ENCODE measurements at places on chromosomes 5 and 9.

- no peak for DNase-seq
Observed at GRCh38 chr5:1929108-1929991, 46.6 kb upstream of the IRX4 start.

DNA sequence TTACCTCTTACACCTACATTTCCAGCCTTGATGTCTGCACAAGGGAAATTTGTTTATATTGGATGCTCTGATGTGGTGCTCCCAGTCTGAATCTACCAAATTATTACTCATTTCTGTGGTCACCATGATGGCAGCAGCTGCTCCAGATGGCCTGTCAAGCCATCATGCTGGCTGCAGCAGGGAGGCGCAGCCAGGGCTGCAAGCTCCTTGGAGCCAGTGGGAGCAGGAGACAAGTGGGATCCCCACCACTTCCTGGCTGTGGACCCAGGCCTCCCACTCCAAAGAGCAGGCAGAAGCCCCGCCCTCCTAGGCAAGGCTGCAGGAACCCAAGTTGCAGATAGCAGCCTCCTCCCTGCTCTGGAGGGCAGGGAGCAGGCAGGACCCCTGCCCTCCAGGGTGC, 241.1 kb upstream of the ATP10B start:
- no peak for DNase-seq

DNA sequence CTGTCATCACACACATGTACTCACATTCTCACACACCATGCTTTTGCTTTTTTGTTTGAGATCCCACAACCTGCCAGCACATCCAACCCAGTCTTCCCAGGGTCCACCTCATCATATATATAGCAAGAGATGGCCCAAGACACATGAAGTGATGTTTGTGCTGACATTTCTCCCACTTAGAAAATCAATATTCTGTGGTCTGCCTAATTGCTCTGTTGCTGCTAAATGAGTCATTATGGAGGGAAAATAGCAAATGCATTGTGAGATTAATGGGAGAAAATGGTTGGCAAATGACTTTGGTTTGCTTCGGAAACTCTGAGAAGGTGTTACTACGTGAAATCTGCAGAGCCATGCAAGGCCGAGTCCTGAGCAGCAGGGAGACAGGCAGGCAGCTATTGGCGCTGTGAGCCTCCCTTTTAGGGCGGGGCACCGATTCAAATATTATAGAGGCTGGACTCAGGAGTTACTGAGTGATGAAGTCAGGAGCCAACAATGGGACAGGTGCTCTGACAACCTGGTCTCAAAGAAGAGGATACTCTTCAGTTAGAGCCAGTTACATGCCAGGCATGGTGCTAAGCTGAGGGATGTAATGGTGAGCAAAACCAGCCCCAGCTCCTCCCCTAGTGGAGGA, 62.8 kb downstream of the DAB2IP start:
- DNase-seq: no peak

- DNase-seq: no peak
Observed at GRCh38 chr5:174570662-174571061, 153.7 kb upstream of the MSX2 start.

DNA sequence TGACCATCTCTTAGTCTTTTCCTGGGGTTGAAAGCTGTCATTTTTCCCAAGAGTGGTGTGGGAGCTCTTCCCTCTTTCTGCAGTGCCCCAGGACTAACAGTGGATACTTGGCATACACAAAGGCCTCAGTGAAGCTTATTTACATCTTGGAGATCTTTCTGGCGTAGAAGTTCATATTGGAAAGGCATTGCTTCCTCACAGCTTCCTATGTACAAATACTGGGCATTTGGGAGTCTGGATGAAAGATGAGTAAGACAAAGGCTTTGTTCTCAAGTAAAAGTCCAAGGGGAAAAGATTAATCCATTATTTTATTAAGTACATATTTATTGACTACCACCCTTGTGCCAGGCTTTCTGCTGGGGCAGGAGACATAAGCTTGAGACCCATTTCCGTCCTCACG, 22.0 kb downstream of the MAP3K1 start:
- DNase-seq: no peak

- DNase-seq: no peak
Observed at GRCh38 chr5:75856056-75856455, 138.8 kb upstream of the POC5 start.

DNA sequence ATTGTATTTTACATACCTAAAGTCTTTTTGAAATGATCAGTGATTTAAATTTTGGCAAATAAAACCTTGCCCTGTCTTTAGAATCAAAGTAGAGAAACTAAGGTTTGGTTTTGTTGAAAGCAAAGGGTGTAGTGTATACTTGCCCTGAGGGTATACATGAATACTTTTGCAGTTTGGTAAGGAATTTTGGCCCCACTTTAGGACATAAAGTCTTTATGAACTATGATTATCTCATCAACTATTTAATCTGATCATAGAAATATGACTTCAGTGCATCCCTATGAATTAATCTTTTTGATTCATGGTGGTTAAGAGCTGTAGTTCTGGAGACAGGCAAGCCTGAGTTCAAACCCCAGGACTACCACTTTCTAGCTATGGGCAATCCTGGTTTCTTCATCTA, 17.7 kb downstream of the RAD1 start:
- no peak for DNase-seq

DNA sequence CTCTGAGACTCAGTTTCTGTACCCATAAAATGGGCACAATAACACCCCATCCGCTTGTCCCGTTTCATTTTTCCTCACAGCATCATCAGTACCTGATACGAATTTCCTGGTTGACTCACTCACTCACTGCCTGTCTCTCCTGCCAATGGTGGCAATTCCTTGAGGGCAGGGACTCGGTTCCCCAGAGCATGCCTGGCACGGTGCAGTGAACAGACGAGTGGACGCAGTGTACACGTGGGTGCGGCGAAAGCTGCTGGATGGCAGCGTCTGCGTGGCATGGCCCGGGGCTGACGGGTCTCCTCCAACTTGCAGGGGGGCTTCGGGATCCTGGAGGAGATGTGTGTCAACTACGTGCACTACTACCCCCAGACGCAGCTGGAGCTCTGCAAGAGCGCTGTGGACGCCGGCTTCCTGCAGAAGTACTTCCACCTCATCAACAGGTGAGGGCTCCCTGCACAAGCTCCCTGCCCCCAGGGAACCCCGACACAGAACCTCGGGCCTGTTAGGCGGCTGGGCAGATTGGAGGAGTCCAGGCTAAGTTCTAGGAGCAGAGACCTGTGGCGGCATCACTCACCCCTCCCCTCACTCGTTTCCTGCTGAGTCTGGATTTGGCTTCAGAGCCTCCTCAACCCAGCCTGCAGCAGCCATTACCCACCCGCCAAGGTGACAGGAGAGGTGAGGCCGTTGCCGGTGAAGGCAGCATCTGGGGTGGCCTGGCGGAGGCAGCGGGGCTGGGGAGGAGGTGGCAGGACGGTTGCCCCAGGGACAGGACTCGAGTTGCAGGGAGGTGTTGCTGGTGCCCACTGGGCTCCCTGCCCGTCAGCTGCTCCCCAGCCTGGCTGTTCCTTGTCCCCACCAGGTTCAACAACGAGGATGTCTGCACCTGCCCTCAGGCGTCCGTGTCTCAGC, 20.3 kb downstream of the DBH start:
- no peak for DNase-seq

- no peak for DNase-seq
Observed at GRCh38 chr5:65512170-65512937, 30.6 kb upstream of the ADAMTS6 start.

DNA sequence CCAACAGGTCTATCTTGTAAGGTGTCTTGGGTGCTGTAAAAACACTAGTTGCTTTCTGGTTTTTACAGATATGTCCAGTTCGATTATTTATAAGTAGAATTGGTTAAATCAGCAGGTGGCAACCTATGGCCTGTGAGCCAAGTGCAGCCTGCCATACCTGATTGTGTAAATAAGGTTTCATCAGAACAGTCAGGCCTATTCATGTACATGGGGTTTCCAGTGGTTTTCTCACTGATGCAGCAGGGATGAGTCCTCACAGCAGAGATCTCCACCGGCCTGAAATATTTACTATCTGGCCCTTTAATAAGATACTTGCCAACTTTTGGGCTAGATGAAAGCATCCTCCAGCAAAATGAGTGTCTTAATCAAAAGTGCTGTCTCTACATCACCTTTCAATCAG, 132.9 kb upstream of the ICE1 start:
- no peak for DNase-seq

- no peak for DNase-seq
Observed at GRCh38 chr9:87147839-87148238, 200.5 kb upstream of the GAS1 start.

- no peak for DNase-seq
Observed at GRCh38 chr5:58842852-58843251, 260.0 kb downstream of the RAB3C start.

DNA sequence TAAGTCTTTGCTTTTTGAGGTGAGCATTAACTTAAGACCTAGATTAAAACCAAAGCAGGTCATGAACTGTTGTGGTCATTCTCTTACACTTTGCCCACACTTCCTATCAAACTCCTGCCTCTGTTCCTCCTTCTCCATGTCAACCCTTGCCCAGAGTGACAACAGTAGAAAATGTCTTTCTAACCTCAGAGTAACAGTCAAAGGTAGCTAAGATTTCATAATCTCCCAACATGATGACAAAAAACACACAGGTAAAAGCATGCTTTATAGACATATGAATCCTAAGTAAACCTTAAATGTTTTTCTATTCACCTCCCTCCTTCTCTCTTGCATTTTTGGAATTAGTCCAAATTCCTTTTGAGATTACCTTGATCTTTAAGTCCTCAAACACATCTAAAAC, 422.3 kb downstream of the SPATA31D1 start:
- DNase-seq: no peak

DNA sequence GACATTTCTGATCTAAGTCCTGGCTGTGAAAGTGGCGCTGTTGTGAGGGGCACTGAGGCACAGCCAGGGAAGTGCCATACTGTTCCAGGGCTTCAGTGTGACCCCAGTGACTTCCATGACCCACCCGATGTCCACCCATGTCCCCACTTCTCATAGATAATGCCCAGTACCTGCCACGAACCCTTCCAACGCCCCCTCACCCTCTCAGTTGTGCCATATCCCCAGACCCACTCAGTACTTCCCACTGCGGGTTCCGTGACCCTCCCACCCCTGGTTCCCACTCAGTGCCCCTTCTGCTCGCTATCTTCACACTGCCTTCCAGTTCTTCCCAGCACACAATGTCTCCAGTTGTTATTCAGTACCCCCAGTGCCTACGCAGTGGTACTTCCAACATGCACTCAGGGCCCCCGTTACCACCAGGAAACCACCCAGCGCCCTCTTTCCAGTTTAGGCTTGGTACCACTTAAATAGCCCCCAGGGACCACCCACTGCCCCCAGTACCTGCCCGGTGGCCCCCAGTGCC, 30.7 kb upstream of the PSD2 start:
- DNase-seq: no peak

GRCh38 chr5:54281960-54282692, 28.2 kb downstream of the ARL15 start:
- no peak for DNase-seq

GRCh38 chr5:31415009-31415923, 116.6 kb downstream of the DROSHA start:
- no peak for DNase-seq

GRCh38 chr9:68522954-68523353, 17.7 kb downstream of the TMEM252 start:
- no peak for DNase-seq

DNA sequence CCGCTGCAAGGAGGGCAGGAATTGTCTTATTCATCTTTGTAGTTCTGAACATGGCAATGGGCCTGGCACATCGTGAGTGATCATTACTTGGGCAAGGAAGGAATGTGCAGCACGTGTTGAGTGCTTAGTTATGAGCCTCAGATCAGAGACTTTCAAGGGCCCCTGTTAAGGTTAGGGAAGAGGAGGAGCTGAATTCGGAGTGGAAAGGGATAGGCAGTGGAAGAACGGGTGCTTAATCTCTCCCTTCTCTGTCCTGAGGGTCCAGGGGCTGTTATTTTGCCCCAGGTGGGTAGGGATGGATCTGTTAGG, 59.5 kb upstream of the RARS1 start:
- DNase-seq: no peak

- no peak for DNase-seq
Observed at GRCh38 chr5:170355601-170356098, 33.5 kb downstream of the KCNMB1 start.

DNA sequence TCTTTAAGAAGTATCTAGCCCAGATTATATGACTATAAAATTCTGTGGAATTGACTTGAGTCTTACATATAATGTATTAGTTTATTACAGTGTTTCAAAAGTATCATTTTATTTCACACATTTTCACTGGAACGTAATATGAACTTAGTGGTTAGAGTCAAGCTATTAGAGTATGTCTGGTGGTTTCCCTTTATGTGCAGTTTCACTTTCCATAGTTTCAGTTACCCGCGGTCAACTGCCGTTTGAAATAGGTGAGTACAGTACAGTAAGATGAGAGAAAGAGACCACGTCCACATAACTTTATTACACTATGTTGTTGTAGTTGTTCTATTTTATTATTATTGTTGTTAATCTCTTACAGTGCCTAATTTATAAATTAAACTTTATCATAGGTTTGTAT, 50.5 kb downstream of the COMMD10 start:
- no peak for DNase-seq

GRCh38 chr9:20200991-20201431, 412.2 kb upstream of the SLC24A2 start:
- no peak for DNase-seq

DNA sequence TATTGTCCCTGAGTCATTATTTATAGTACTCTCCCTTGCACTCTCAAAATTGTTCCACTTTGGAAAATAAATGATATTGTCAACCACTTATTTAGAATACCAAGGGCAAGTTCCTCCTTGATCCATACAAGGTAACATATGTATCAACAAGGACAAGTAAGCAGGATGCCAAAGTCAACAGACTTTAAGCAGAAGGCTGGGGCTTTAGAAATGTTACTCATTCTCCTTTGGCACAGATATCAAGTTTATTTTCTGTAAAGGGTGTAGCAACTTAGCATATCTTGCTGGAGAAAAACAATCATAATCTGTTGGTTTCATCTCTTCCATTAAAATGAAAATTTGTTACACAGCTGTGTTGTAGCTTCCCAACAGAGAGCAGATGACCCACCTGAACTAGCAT, 248.7 kb upstream of the SLC30A5 start:
- DNase-seq: no peak

- DNase-seq: no peak
Observed at GRCh38 chr5:175321927-175322532, 122.0 kb downstream of the DRD1 start.

- no peak for DNase-seq
Observed at GRCh38 chr5:2749514-2750025, 1.9 kb downstream of the IRX2 start.

GRCh38 chr5:149348518-149348917, 3.2 kb downstream of the GRPEL2 start:
- DNase-seq: no peak

- DNase-seq: no peak
Observed at GRCh38 chr5:150670275-150670947, 9.4 kb downstream of the MYOZ3 start.
